Spinal cord (tissue), 10 donors: ENCODE measurements at places on chromosomes 3 and 15. TPM values are rescaled to one million over a fixed set of nuclear protein-coding genes. Genes with fewer than 3 reads are reported as not detected.
A peak's percentile ranks its signal among the peaks of the same experiment; 100 is the strongest.

IL12A gene
- total RNA-seq = 2.3 TPM

GRCh38 chr3:149964291-149964690, 6.4 kb downstream of the PFN2 start:
- DNase-seq = no peak

DNA sequence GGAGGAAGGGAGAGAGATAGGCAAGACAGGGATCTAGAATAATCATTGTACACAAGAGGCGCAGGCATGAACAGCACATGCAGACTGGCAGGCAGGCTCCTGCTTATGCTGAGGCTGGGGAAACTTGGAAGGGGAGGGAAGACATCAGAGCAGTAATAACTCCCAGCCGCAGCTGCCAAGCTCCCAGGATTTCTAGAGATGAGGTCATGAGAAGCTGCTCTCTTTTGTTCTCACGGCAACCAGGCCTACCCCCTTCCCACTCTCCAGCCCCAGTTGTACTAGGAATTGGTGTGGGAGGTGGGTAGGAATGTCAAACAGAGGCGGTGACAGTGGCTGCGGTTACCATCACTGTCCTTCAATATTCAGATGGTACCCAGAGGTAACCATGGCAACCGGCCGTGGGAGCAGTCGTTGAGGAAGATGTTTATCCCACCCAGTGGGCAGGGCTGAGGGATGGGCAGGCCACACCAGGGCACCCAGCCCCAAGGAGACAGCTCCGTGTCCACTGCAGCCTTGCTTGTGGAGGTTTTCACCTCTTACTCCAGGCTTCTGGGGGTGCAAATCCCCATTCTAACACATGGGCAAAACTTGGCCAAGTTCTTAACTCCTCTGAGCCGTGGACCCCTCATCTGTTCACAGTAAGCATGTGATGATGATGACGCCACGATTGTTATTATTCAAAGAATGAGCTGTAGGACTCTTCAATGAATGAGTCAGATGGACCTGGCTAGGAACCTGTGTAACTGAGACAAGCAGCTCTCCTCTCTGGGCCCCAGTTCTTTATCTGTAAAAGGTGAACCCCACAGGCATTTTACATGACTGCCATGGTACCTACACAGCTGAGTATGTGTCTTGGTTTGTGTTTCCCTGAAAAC, 360.8 kb upstream of the PROK2 start:
- DNase-seq = peak; percentile 95

DNA sequence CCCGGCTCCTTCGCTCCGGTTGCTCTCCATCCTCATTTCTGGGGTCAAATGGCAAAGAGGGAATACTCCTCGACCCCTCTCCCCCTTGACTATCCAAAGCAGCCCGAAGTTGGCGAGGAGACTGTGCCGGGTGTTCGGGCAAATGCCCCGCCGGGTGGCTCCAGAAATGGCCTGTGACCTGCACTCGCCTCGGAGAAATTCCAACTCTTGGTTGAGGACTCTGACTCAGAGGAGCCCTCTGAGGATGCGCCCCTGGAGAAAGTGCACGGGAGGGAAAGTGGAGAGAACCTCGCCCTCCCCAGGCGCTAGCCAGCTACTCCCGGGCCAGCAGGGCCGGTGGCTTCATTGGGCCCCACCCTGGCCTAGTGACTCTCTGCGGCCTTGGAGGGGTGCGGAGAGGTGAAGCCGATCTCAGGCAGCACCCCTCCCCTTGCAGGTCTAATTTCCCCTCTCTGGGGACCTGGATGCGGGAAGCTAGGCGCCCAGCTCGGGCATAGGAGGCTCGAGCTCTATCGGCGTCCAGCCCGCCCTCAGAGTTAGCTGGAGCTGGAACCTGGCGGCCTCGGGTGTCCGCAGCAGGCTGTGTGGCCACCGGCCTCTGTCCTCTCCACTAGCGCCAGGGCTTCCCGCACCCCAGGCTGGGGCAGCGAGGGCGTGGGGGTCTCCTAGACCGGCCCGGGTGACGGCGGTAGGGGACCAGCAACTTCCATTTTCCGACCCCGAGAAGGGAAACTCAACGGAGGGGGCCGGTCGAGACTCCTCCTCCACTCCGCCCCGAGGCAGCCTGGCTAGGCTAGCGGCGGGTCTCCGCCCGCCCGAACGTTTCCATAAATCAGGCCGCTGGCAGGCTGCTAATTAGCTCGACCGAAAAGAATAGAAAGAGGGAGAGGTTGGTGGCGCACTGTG, 29.4 kb downstream of the NR2F2 start:
- DNase-seq = no peak

DNA sequence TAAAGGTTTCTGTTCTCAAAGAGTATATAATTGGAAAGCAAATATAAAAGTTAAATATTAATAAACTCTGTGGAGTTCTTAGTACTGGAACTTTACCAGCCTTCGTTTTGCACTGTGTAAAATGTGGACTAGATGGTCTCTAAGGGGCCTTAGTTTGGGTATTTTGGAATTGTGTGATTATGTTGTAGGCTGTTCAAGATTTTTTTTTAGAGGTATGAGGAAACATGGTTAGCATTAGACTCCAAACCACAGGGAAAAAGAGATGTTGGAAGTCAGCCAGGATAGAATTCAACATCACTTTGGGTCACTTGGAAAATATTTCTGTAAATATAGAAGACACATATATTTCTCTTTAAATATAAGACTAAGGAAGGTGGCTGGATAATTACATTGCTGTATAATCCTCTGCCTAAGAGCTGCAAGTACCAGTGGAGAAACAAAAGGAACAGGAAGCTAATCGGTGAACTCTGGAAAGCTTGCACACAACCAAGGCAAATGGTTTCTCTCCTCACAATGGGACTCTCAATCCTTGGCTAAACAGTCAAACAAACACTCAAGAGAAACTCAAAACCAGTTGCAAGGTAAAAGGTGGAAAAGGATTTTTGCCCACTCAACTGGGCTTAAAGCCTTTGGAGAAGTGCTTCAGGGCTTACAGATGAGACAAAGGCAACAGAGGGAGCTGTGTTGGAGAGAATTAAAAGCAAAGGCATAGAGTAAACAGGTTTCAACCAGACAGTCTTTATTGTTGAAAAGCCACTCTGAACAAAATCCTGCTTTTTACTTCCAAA, 141.7 kb downstream of the NR1D2 start:
- DNase-seq = no peak

DNA sequence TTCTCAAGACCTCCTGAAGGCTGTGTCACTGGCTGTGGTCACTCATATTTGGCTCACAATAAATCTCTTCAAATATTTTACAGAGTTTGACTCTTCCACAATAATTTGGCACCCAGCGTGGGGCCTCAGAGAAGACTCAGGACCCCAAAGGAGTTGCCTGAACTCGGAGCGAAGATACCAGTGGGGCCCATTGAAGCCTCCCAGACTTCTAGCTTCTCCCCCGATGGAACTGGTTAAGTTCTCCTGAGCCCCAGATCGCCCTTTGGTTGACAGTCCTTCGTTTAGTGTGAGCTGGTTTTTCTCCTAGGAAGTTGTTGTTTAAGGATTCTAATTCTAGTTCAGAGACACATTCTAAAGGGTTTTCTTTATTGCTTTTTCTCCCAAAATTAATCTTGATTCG, 1.4 kb upstream of the SLC41A3 start:
- DNase-seq = no peak

DNA sequence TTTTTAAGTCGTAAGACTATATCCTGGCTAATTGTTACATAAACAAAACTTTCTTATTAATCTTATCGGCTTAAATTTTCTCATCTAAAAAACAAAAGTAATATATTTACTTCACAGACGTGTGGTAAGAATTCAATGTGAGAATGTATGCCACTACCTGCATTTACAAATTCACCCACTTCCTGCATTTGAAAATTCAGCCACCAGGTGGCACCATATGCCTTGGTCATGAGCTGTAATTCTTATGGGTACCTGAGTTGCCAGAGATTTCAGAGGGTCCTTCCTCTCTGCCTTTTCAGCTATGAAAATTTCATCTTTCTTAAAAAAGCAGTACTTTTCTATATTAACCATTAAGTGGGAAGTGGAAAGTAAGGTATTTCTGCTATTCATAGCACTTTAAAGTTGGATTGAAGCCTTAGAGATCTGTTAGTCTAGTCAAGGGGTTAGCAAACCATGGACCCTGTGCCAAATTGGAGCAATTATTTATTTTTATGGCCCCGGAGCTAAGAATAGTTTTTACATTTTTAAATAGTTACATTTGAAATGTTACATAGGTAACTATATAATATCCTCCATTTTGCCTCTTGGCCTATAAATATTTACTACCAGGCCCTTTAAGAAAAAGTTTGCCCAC, 127.8 kb downstream of the HCN4 start:
- peak; percentile 86 for DNase-seq

DNA sequence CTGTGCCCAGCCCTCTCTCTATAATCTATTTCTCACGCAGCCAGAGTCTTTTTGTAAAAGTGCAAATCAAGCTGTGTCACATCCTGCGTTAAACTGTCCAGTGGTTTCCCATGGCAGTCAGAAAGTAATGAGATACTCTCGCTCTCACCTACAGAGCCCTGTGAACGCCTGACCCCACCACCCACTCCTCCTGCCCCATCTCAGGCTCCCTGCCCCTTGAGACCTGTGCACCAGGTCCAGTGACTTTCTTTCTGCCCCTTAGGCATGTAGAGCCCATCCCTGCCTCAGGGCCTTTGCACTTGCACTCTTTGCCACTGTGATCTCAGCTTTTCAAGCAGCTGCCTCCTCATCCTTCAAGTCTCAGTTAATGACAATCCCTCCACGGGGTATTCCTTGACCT, 58.3 kb upstream of the RASGRP1 start:
- no peak for DNase-seq

FANCD2OS gene
- not detected for total RNA-seq
